Choroid plexus epithelial cell (primary cell): ENCODE measurements at places on chromosomes 3 and 15.

- no peak for DNase-seq
Measured at GRCh38 chr3:57274845-57275244, 17.6 kb downstream of the ASB14 start.

DNA sequence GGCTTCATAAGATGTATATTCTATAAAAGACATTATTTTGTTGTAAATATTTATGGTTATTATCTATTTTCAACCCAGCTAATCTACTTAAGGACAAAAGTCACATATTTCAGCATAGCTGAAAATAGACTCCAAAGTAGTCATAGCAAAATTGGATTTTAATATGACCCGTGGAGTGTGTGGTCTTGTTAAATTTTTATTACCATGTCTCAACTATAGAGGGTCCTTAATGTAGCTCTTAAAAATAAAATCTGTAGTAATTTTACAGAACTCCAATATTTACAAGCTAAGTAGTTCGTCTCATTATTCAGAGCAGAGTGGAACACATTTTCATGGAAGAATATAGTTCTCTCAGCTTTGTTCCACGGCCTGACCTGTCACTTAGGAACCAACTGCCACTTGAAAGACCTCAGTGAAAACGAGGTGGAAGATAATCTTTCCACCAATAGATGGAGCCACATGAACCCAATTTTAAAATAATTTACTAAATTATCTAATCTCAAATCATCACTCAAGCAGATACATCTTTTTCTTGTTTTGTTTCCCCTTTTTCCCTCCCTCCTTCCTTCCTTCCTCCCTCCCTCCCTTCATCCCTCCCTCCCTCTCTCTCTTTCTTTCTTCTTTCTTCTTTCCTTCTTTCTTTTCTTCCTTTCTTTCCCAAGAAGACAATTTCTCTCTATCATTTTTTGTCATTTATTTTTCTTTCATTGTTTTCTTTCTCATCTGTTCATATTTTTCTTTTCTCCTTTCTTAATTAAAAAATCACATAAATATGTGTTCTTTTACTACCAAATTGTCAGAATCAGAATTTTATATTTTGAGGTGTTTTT, 97.2 kb downstream of the CLDN1 start:
- peak; percentile 63 for DNase-seq

DNA sequence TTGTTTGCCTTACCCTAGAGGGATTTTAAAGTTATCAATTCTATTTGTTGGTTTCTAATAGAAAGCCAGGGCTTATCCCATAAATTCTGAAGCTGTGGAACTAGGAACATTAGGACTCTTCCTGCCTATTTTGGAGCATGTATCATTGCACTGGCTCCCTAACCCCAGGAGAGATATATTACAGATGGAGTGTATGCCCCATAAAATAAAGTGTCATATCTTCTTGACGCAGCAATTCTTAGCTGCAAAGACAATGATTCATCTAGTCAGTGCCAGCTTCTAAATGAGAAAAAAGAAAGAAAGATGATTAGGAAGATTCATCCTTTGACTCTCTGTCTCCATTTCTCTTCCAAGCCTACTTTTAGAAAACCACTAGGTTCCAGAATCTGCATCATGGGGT, 74.8 kb upstream of the MAGI1 start:
- no peak for DNase-seq

DNA sequence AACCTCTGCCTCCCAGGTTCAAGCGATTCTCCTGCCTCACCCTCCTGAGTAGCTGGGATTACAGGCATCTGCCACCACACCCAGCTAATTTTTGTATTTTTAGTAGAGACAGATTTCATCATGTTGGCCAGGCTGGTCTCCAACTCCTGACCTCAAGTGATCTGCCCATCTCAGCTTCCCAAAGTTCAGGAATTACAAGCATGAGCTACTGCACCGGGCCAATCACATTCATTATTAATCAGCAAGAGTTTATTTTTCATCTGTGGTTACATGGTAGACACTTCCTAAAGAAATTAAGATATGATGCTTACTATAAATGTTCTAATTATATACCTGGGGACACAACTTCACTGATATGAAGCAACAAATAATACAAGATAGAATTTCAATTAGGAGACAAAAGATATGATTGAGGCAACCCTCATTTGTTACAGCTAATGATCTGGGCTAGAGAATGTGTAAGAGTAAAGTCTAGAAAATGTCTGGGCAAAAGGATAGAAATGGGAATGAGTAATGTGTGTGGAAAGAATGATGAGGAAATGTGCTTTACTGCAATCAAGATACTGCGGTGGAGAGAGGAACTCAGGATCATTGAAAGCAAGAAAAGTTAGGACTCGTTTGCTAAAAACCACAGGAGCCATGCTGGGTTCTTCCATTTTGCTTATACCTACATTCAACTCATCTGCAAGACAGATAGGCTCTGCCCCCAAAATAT, 366.8 kb downstream of the ZIC1 start:
- DNase-seq, result peak; percentile 33

DNA sequence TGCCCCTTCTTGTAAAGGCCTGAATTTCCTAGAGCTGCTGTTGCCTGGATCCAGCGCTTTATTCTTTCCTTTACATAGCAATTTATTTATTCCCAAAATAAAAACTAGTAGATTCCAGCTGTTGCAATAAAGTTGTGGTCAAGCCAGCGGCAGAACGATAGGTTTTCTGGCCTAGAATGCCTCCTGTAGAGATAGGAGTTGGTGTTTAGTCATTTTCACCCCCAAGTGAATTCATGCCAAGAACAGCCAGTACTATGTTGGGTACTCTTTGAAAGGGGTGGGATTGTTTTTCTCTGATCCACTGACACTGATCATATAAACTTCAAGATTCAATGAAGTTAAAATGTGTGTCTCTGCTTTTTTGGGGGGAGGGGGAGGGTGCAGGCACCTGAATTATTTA, 69.7 kb downstream of the KLHL25 start:
- peak; percentile 88 for DNase-seq

- DNase-seq, result peak; percentile 49
Measured at GRCh38 chr15:25345943-25346342, 92.9 kb downstream of the UBE3A start.

DNA sequence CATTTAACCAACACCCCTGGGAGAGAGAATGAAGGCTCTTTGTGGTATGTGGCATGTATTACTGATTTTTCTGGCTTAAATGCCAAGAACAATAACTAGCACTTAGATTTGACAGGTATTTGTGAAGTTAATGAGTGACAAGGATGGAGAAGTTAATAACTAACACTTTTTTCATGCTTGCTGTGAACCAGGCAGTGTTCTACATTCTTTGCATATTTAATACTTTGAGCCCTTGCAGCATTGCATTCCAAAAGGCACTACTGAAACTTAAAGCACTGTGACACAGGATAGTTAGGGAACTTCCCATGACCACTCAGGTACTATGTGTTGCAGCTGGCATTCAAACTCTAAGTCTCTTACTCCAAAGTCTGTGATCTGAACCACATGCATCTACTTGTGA, 650.6 kb downstream of the ZPLD1 start:
- peak; percentile 5 for DNase-seq

DNA sequence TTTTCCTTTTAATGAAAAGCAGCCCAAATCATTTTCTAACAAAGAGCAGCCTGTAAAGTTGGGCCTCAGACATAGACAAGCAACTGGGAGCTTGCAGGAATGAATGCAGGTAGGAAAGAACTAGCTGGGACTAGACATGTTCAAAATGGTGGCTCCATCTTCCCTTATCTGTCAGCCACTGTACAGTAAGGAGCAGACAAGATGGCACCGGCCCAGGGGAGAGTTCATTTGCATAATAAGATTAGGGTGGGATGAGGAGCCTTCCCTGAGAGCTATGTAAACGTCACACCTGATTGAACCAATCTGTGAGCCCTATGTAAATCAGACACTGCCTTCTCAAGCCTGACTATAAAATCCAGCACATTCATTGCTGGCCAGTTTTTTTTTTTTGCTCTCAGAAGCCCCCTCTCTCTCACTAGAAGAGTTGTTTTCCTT, 59.7 kb upstream of the GK5 start:
- no peak for DNase-seq

- DNase-seq, result no peak
Measured at GRCh38 chr3:100083209-100083608, 31.1 kb downstream of the FILIP1L start.

DNA sequence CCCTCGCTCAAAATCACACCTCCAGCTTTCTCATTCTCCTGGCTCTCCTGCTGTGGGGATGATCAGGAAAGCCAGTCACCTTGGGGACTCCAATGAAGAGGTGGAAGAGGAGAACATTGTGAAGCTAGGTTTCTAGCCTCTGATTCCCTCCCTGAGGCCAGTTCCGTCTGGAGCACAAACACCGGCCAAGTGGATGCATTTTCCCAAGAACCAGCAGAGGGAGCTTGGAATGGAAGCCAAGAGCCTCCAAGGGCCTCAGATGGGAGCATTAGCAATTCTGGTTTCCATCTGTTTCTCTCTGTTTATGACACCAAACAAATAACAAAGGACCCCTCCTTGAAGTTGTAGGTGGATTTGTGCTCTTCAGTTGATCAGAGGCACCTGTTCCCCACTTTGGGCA, 40.6 kb upstream of the NMNAT3 start:
- DNase-seq, result peak; percentile 84

DNA sequence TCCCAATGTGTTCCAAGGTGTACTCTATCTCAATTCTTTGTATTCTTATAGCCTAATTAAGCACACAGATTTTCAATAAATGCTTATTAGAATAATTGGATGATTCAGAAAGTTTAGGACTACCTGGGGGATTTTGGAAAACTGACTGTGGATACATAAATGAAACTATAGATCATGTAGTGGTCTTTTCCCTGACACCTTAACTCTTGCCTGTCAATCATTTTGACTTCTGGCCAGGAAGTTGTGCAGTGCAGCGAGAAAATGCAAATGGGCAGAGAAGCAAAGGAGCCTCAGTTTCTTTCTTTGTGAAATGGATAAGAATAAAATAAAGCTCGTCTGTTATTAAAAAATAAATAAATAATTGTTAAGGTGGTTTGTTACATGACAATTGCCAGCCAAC, 47.4 kb upstream of the DCLK3 start:
- DNase-seq, result no peak

- DNase-seq, result no peak
Measured at GRCh38 chr15:90570643-90571042, 40.9 kb downstream of the CRTC3 start.

GRCh38 chr15:98893401-98893800, 114.2 kb downstream of the PGPEP1L start:
- DNase-seq, result no peak

GRCh38 chr3:10173926-10174435, 9.3 kb downstream of the IRAK2 start:
- peak; percentile 98 for DNase-seq

- no peak for DNase-seq
Measured at GRCh38 chr15:91357011-91357410, 257.0 kb downstream of the SV2B start.

- no peak for DNase-seq
Measured at GRCh38 chr3:7193269-7193668, 332.4 kb downstream of the GRM7 start.

DNA sequence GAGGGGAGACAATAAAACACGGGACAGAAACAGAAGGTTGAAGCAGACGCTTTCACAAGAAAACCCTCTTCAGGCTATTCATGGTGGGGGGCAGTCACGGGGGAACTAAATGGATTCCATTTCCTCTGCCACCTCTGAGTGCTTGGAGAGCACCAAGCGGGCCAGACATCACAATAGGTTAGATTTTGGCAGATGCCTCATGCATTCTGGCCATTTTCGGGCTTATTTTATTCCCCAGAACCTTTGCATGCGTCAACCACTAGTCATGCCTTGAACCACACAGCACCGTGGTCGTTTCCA, 82.2 kb downstream of the RORA start:
- no peak for DNase-seq

DNA sequence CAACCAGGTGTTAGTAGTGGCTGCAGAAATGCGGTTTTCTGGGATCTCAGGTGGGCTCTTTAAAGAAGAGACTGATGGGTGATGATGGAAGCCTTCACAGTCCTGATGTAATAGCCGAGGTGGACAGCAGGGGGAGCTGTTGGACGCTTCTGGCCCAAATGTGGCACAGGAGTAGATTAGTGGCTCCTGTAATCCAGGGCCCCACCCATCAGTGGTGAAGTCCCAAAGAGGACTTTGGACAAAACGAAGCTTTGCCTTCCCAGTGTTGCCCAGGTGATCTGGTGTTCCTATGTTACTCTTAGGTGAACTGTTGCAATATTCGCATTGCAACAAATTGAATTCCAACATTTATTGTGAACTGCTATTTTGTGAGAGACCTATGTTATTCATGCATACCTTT, 31.8 kb upstream of the MYZAP start:
- DNase-seq, result peak; percentile 48
